CD4-positive, alpha-beta T cell (primary cell): ENCODE measurements at places on chromosomes 1 and 21. TPM values are rescaled to one million over a fixed set of nuclear protein-coding genes. Genes with fewer than 3 reads are reported as not detected.

- DNase-seq = peak; percentile 71
Measured at GRCh38 chr1:234963180-234963903, 165.3 kb downstream of the TOMM20 start.

GRCh38 chr1:189673217-189673616, 804.4 kb downstream of the BRINP3 start:
- no peak for DNase-seq

DNA sequence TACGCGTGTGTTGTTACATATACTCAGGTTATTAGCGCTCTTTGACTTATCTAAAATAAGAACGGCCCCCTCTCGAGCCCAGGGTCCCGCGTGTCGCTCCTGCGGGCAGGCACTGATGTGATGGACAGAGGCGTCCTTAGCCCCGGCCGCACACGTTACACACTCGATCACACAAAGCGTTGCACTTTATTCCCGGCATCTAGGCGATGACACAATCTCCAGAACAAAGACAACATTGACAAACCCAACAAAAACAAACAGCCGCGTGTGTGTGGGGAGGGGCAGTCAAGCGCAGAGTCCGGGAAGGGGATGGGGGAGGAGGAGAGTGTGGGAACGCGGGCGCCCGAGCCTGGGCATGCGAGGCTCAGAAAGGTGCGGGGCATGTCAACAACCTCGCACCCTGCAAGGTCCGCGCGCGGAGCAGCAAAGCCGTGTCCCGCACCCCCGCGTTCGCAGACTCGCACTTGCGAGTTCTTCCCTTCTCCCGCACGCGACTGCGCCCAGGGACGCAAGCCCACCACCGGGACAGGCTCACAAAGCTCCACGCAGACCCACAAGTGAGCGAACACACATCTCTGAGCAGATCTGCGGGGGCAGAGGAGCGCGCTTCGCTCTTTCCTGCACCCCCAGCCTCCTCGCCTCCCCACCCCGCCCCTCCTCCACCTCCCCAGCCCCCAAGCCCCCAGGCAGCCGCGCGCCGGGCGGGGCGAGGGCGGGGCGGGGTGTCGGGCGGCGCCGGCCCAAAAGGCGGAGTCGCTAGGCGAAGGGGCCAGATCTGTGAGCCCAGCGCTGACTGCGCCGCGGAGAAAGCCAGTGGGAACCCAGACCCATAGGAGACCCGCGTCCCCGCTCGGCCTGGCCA, at the start of gene EFNA1:
Gene EFNA1, plus strand, starts transcription at position 772 of the 862 bp plus-strand sequence. CDS start 102 bp downstream, outside the sequence.
- DNase-seq = peak; percentile 42

DNA sequence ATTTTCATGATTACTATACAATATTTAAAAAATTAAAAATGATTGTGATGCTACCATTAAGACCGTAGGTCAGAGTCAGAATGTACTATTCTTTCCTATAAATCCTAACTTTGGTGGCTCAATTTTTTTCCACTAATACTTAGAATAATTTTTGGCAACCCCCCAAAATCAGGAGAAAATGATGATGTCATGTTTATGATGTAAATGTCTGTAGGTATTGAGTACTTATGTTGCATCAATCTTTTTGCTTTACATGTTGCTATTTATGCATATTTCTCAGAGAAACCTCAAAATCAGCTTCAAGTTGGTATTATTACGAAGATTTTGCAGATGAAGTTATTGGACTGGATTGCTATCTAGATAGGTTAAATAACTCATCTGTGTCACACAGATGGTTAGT, 371.2 kb downstream of the ADGRL2 start:
- DNase-seq = no peak

- no peak for DNase-seq
Measured at GRCh38 chr1:223084464-223084866, 58.6 kb downstream of the TLR5 start.

FCGR3A gene
- total RNA-seq = 0.34 TPM

LCE1F gene
- not detected for total RNA-seq
